ENCODE measurements at places on chromosomes 16 and 17.

DNA sequence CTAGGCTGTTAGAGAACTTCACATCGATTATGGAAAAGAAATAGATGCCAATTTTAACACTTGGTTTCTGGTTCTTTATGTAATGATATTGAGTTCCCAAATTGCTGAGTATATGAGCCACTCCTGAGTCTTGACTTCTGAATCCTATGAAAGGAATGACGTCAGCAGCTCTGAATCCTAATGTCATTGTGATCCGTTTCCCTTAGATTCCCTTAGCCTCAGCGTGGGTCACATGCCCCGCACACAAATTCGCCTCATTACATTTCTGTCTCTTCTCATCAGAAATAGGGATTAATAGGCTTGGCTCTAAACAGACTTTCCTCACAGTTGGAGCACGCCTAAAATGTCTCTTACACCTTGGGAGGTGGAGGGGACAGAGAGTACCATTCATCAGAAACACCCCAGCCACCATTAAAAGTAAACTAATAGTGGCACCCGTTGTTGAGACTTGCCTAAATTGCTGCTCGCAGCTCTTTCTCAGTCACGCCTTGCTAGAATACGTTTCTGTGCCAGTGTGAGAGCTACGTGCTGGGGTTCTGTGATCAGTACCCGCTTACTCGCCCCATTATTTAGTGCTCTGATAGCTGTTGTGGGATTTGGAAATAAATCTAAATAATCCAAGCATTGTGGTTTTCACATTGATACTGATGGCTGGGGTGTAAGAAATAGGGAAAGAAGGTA, 7.1 kb downstream of the MRM3 start:
- H3K27ac ChIP-seq = no peak overlapping the region
- H3K36me3 ChIP-seq = peaks cover 50% of the 10 kb centered on the region
- no peak for DNase-seq
- no peak overlapping the region for H3K4me3 ChIP-seq

DNA sequence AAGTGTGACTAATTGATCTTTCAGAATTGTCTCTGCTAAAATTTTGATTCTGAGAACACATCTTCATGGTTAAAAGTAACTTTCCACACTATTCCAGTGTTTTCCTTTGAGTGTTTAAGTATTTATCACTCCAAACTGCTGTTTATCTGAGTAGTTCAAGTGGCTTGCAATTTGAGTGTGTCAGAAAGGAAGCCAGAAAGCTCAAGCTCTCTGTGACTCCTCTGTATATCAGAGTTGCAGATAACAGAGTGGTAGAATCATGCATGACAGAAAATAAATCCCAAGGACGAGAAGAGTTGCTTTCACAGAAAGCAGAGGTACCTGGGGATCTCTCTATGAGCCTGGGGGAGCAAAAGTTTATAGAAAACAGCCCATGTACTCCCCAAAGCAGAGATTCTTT, 130.0 kb downstream of the CYB561 start:
- no peaks in the 10 kb centered on the region for H3K4me1 ChIP-seq
- no peak overlapping the region for H3K27ac ChIP-seq
- no peak for DNase-seq
- no peak overlapping the region for H3K4me3 ChIP-seq

DNA sequence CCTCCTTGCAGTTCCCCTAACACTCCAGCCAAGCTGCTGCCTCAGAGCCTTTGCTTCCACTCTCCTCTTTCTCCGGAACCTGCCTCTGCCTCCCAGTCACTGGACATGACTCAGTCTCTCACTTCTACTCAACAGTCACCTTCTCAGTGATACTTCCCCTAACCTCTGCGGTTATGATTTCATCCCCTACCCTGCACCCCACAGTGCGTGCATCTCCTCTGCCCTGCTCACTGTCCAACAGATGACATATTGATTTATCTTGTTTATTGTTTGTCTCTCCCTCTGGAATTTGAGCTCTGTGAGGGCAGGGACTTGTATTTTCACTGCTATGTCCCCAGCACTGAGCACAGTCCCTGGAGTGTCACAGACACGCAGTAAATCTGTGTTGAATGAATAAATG, 100.7 kb downstream of the CYLD start:
- H3K27me3 ChIP-seq = peaks cover 8% of the 10 kb centered on the region
- DNase-seq = no peak
- H3K27ac ChIP-seq = no peak overlapping the region
- H3K36me3 ChIP-seq = no peaks in the 10 kb centered on the region

DNA sequence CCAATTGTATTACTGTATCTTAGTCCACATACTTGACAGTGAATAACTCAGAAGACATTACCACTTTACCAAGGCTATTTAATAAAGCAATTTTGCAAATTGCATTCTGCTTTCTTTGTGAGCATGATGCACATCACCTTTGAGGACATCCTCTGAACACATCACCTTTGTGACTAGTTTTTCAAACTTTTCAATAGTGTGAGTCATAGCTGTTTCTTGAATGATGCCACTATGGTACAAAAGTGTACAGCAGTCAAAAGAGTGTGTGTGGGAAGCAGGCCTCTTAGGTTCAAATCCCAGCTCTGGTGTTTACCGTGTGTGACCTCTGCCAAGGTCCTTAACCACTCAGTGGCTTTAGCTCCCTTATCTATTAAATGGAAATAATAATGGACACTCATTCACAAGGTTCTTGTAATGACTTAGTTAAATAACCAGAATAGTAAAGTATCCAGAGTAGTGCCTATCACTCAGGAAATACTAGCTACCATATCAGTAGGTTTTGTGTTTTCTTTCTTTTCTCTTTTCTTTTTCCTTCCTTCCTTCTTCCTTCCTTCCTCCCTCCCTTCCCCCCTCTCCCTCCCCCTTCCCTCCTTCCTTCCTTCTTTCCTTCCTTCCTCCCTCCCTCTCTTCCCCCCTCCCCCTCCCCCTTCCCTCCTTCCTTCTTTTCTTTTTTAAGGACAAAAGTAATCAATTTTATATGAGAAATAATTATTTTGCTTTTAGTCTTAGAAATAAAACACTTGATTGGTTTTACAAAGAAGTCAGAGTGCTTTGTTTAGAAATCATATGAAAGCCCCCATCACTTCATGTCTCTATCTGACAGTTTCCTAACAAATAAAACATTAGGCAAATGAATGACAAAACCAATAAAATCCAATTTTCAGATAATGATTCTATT, 178.9 kb downstream of the MYO1D start:
- H3K36me3 ChIP-seq = no peaks in the 10 kb centered on the region
- H3K27ac ChIP-seq = no peak overlapping the region
- H3K4me1 ChIP-seq = no peaks in the 10 kb centered on the region
- H3K4me3 ChIP-seq = no peak overlapping the region

DNA sequence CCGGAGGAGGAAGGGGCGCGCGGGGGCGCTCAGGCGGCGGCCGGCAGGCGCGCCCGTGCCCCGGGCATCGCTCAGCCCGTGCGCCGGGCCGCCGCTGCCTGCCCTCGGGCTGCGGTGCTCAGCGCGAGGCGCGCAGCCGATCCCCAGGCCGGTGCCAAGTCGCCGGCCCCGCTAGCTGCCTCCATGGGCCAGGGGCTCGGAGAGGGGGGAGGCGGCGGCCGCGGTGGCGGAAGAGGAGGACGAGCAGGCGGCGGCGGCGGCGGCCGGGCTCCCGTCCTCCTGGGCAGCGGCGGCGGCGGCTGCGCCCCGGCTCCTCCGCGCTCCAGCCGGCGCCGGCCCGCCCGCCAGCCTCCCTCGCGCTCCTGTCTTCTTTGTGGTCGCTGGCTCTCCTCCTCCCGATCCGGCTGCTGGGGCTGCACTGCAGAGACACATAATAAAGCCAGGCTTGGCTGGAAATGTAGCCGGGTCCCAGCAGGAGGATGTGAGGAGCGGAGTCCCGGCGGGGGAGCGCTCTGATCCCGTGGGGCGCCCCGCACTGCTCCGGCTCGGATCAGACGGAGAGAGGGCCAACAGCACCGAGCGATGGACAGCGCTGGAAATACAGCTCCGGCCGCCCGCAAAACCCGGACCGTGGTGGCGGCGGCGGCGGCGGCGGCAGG, 889 bp upstream of the ZNF423 start:
- H3K4me1 ChIP-seq = peaks cover 32% of the 10 kb centered on the region
- peak; percentile 86 for DNase-seq
- H3K27ac ChIP-seq = no peak overlapping the region
- H3K27me3 ChIP-seq = peaks cover 7% of the 10 kb centered on the region
- H3K36me3 ChIP-seq = no peaks in the 10 kb centered on the region

DNA sequence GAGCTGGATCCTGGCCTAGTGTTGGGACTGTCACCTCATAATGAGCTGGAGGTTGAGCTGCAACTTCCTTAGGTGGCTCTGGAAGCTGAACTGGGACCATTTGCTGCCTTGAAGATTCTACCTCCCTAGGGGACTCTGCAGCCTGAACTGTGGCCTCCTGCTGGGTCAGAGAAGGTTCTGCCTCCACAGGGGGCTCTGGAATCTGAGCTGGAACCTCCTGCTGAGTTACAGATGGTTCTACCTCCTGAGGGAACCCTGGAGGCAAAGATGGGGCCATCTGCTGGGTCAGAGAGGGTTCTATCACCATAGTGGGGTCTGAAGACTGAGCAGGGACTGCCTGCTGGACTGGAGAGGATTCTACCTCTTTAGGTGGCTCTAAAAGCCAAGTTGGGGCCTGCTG, 46.6 kb upstream of the NF1 start:
- DNase-seq = no peak
- H3K4me3 ChIP-seq = no peak overlapping the region
- H3K4me1 ChIP-seq = peaks cover 11% of the 10 kb centered on the region
- no peak overlapping the region for H3K27ac ChIP-seq
- no peaks in the 10 kb centered on the region for H3K27me3 ChIP-seq

DNA sequence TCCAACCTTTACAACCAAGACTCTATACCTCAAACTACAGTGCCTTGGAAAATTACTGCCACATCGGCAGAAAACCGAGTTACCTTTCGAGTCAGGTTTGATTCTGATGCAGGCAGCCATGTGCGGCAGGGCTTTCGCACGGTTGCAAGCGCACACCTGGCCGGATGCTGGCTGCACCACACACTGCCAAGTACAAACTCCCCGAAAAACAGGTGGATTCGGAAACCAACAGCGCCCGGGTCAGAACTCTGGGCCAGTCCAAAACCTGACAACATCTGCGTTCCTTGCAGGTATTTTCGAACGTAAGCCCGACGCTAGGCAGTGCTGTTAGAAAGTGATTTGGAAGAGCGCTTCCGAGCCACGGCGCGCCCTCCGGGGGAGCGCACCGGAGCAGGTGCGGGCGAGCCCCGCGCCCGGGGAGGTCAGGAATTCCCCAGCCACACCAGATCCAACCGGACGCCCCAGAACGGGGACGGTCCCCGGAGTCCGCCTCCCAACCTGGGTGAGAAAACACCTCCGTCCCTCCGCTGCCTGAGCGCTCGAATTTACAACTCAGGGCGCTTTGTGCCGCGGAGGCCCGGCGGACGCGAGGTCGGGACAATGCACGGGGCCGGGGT, 1.2 kb downstream of the USP7 start:
- H3K4me1 ChIP-seq = peaks cover 51% of the 10 kb centered on the region
- no peaks in the 10 kb centered on the region for H3K36me3 ChIP-seq
- peak; percentile 69 for DNase-seq

GRCh38 chr16:23469814-23470213, 16.8 kb upstream of the COG7 start:
- H3K36me3 ChIP-seq = peaks cover 99% of the 10 kb centered on the region
- DNase-seq = no peak
- H3K27ac ChIP-seq = no peak overlapping the region
- no peak overlapping the region for H3K4me3 ChIP-seq

DNA sequence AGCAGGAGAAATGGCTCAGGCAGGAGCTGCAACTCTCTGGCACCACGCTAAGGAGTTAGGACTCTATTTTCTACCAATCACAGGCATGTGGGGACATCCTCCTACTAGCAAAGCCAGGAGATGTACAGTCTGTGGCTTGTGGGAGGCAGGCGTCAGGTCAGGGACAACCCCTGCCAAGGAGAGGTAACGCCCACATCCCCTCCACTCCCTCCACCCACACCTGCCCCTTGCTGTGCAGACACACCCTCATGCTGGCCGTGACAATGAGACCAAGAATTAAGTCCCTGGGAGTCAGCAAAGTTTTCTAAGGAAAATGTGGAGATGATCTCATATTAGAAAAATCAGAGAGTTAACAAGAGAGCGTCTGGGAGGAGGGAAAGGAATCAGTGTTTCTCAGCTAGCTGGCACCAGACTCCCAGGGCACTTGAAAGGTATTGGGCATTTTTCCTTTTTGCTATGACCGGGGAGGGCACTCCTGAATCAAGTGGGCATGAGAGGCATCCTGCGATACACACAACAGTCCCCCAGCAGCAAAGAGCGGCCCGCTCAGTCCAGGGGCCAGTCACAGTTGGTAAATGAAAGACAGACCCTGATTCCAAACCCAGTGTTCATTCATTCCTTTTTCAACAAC, 87.3 kb upstream of the RPL38 start:
- H3K36me3 ChIP-seq = no peaks in the 10 kb centered on the region
- no peak overlapping the region for H3K27ac ChIP-seq
- DNase-seq = peak; percentile 54

DNA sequence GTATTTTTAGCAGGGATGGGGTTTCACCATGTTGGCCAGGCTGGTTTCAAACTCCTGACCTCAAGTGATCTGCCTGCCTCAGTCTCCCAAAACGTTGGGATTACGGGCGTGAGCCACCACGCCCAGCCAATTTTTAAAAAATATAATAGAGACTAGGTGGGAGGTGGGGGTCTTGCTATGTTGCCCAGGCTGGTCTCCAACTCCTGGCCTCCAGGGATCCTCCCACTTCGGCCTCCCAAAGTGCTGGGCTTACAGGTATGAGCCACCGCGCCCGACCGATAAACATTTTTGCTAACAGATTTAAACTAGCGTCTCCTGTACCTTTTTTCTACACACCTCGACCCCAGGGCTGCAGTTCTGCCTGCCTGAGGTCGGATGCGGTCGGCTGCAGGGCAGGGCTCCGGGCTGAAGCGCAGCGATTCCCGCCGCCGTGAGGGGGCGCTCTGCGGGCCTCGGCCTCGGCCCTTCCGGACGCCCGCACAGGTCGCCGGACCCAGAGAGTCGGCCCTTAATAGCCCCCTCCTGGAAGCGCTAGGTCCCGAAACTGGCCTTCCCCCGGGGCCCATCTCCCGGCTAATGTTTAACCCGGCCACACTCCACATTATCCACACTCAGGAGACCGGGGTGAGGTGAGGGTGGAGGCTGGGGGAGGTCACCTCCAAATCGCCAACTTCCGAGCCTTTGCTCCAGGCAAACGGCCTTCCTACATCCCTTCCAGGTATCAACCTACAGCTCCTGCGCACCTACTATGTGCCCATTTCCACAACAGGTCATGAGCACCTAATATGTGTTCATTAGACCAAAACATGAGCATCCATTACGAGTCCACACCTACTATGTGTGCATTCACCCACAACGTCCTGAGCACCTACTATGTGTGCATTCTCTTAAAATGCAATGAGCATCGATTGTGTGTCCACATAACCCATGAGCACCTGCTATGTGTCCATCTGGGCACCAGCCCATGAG, 2.0 kb upstream of the GLIS2 start:
- peaks cover 23% of the 10 kb centered on the region for H3K4me1 ChIP-seq
- no peak overlapping the region for H3K27ac ChIP-seq
- no peaks in the 10 kb centered on the region for H3K36me3 ChIP-seq
- no peaks in the 10 kb centered on the region for H3K27me3 ChIP-seq
- DNase-seq = peak; percentile 85
